ENCODE measurements at places on chromosomes 16 and 17.
A peak's percentile ranks its signal among the peaks of the same experiment; 100 is the strongest.

GRCh38 chr17:7064261-7064660 lies 15.8 kb downstream of the CLEC10A start:
- no peak for DNase-seq

DNA sequence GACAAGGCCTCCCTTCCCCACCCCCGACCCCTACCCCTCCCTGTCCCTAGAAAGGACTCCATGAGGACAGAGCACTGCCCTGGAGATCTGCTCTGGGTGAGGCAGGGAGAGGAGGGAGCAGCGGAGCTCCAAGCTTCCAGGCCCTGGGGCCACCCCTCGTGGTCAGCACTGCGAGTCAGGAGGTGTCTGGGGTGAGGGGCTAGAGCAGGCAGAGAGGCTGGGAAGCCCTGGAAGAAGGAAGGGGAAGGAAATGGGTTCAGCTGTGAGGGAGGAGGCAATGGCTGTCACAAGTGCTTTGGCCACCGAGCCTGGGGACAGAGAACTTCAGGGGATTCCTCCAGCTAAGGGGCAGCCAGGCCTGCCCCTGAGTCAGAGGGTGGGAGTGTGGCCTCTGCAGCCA lies 28.2 kb upstream of the DNAI2 start:
- no peak for DNase-seq

- DNase-seq, result no peak
These were observed 34.8 kb upstream of the NDRG4 start for GRCh38 chr16:58464916-58465731.

GRCh38 chr17:64028874-64029464 lies 8.5 kb upstream of the ICAM2 start:
- peak; percentile 23 for DNase-seq

DNA sequence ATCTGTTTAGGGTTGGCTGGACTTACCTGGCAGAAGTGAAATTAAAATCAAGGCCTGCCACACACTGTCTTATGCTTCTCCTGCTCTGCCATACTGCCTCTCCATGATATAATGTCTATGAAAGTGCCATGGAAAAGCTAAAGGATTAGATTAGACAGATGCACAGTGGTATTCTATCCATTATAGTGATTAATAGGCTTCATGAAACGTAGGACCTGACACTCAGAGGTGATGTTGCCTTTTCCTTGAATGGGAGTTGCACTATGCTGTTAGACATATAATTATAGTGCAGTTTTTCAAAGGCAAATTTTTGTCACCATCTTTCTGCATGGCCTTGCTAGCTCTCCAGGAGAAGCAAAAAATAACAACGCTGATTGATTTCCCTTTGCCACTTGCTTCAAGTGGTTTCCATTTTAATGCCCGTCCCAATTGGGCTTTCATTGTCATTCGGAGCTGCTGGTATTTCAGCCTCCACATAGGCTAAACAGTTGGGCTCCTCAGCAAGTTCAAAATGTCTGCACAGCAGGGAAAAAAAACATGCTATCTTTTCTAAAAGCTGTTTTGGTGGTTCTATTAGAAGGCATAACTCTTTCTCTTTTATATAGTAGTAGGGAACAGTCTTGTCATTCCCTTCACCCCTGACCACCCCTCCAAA lies 502.8 kb upstream of the GOT2 start:
- no peak for DNase-seq

GRCh38 chr16:73482310-73482709 lies 434.4 kb upstream of the ZFHX3 start:
- DNase-seq, result no peak

DNA sequence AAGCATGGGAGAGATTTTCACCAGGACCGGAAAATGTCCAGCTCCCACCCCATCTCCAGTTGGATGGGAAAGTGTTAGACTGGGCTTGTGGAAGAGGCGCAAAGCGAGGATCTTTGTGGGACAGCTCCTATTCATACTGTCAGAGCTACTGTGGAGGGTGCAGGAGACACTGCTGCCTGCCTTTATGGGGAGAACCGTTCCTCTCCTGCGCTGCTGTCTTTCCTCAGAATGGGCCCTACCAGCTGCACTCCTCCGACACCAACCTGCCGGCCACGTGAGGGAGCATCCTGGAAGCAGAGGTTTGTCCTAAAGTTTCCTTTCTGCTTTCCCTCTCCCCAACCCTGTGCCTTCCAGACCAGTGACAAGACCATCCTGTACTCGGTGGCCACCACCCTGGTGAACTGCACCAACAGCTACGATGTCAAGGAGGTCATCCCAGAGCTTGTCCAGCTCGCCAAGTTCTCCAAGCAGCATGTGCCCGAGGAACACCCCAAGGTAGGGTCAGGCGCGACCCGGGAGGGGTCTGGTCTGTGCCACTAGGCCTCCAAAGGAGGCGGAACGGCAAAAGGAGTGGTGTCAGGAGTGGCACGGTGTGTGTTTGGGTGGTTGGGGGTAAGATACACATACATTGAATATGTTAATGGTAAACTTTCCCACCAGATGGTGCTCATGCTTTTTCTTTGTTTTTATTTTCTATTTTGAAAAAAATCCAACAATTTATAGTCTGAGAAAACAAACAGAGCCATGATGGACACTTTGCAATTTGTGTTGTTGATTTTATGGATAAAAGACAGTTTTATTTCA lies 23.0 kb downstream of the SLC35G3 start:
- no peak for DNase-seq

- DNase-seq, result no peak
These were observed 23.8 kb downstream of the SDK2 start for GRCh38 chr17:73620414-73620813.

GRCh38 chr16:1458977-1459341 lies 14.6 kb upstream of the CCDC154 start:
- DNase-seq, result no peak

All from C1 segment of cervical spinal cord (tissue), 14 donors.